ENCODE measurements at places on chromosomes 1 and 21. TPM values are rescaled to one million over a fixed set of nuclear protein-coding genes. Genes with fewer than 3 reads are reported as not detected.

The TDRD5 gene
- total RNA-seq: 0.09 TPM

DNA sequence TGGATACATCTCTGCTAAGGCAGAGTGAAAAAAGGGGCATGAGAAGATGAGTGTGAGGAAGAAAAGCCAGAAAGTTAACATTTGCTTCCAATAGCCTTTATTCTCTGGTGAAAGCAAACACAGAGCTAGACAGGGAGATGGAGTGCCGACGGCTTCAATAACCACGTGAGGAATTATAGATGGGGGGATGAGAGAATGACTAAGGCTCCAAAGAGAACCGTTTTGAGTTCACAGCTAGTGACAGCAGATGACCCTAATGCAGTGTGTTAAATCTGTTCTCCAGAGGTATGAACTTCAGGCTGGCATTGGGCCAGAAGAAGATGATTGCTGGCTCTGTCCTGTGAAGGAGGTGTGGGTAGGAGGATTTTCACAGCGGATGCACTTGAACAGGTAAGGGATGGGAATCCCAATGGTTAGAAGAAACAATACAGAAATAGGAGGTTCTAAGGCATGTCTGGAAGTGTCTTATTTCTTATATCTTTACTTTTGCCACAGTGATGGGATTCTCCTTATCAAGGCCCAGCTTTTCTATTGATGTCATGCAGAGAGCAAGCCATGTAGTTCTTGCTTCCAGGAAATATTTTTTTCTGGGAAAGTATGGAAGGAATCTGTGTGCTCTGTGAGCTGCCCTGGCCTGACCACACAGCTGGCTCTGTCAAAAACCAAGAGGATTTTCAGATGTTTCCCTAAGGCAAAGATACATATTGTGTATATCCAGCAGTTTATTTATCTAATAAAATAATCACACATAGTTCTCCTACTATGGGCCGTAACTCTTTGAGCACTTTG, 573.8 kb downstream of the LTN1 start:
- no peak for DNase-seq

- no peak for DNase-seq
Observed at GRCh38 chr1:38905985-38906384, 24.6 kb upstream of the GJA9 start.

DNA sequence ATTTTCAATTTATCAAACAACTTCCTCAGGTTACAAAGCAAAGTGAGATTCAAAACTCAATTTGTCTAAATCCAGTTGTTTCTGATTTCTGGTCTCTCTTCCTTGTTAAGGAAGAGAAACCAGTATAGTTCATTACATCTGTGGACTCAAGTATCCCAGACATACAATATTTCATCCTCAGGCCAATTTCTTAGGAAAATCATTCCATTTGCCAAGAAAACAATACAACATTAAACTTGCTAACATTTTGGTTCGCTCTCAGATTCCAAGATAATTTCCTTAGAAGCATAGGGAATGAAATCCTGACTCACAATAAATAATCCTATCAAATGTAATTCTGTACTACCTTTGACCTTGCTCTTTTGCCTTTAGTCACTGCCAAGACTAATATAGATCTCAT, 11.2 kb upstream of the TTLL7 start:
- no peak for DNase-seq
